ENCODE measurements at places on chromosomes 4 and X. TPM values are rescaled to one million over a fixed set of nuclear protein-coding genes. Genes with fewer than 3 reads are reported as not detected.

FAM9B gene
- not detected for total RNA-seq

SUPT20HL2 gene
- 0.14 TPM for total RNA-seq

MRFAP1L1 gene
- total RNA-seq, result 44.8 TPM

VCX gene
- not detected for total RNA-seq

RTL3 gene
- not detected for total RNA-seq

KLHL4 gene
- 0.43 TPM for total RNA-seq

SMC1A gene
- 6.0 TPM for total RNA-seq

FATE1 gene
- not detected for total RNA-seq

CENPC gene
- total RNA-seq, result 9.1 TPM

CLDN34 gene
- not detected for total RNA-seq

PROM1 gene
- total RNA-seq, result not detected

AMOT gene
- 1.1 TPM for total RNA-seq

CAPN6 gene
- not detected for total RNA-seq

TNIP3 gene
- 0.28 TPM for total RNA-seq

DRP2 gene
- 0.74 TPM for total RNA-seq

PRR32 gene
- not detected for total RNA-seq

CEP135 gene
- 3.4 TPM for total RNA-seq

CYLC1 gene
- total RNA-seq, result not detected

NLGN3 gene
- 0.18 TPM for total RNA-seq
